ENCODE measurements at places on chromosomes 3 and 15. TPM values are rescaled to one million over a fixed set of nuclear protein-coding genes. Genes with fewer than 3 reads are reported as not detected.

The DCUN1D1 gene
- total RNA-seq = 36.9 TPM

DNA sequence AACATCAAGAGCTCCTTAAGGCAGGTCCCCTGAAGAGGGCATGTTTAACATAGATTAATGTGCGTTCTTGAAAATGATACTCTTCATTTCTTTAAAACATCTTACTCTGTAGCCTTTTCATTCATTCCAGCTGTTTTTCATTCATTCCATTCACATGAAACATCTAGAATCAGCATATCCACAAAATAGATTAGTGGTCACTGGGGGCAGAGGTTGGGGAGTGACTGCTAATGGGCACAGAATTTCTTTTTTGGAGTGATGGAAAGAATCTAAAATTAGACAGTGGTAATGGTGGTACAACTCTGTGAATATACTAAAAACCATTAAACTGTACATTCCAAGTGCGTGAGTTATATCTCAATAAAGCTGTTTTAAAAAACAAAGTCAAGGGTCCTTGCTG lies 15.4 kb upstream of the CXCR6 start:
- no peak for DNase-seq

- no peak for DNase-seq
Measured at GRCh38 chr3:26198609-26199008, 408.7 kb downstream of the OXSM start.

- DNase-seq = no peak
Measured at GRCh38 chr15:95843241-95843910, 487.1 kb upstream of the NR2F2 start.

Measured in Right ventricle myocardium inferior (tissue), 1 donor.